Stimulated activated CD8-positive, alpha-beta memory T cell treated with anti-CD3 and anti-CD28 coated beads, Interleukin-2, amount 100 ng/mL, for 1 hour (primary cell): ENCODE measurements at places on chromosomes 5 and 9.

GRCh38 chr9:124110307-124110915, 98.8 kb downstream of the LHX2 start:
- no peak for DNase-seq

- DNase-seq = no peak
These were observed 222.8 kb upstream of the KLF4 start for GRCh38 chr9:107712390-107712789.

GRCh38 chr9:114591849-114592248, 4.3 kb downstream of the ATP6V1G1 start:
- no peak for DNase-seq

DNA sequence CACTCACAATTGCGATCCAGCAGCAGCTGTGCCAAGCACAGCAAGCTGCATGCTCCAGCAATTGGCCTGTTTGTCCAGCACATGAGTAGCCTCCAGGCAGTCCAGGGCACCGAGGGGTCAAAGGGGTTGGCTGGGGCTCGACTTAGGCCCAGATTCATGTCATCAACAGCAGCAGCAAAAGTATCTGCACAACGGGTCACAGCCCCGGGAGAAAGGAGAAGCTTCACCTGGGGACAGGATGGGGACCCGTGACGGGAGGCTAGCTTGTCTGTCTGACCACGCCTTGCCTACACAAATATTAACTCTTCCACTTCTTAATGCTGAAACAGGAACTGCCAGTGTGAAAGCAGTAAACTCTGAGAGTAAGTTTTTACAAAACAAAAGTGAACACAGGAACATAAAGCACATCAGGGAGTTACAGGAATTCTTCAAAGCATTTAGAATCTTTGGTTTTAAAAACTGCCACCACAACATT, 191.2 kb downstream of the PIK3R1 start:
- no peak for DNase-seq

GRCh38 chr5:137669811-137670210, 66.1 kb downstream of the KLHL3 start:
- DNase-seq = no peak

DNA sequence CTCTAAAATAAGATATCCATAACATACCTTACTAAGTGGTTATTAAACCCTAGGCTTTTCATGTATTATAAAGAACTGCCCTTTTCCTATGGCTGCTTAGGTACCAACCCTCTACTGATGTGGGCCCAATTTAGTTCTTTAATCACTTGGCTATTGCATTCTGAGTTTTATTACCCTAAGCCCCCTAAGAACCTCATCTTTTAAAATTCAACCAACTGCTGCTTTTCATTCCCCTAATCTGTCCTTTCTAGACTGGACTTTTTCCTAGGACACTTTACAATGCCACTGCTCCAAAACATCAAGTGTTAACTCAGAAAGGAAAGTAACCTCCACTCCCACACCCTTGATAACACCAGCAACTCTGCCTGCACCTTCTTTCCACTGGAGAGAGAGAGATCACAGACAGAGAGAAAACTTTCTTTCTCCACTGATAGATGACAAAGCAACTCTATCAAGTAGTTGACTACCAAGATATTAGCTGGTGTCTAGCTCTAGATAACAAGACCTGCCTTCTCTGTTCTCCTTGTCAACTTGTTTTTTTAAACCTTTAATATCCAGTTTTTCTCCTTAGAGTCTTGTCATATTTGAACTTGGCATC, 27.3 kb downstream of the ELL2 start:
- DNase-seq = no peak

DNA sequence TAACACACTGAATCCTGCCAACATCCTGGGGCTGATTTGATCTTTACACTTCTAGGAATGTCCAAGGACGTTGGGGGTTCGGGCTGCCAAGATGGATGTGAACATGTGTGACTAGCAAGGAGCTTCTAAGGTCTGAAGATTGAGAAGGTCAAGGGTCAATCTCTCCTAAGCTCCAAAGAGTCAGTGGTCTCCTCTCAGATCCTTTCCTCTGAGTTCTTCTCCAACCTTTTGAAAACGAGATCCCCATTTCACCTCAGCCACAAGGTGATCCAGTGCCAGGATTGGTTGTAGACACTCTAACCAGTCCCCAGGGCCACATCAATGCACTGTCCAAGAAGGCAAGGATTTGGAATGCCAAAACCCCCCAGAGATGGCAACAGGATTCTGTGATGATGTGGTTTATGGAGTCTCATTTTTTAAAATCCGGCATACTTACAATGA, 266.8 kb downstream of the NDUFS4 start:
- DNase-seq = no peak

- DNase-seq = no peak
These were observed 71.2 kb upstream of the GNA14 start for GRCh38 chr9:77719321-77719720.

DNA sequence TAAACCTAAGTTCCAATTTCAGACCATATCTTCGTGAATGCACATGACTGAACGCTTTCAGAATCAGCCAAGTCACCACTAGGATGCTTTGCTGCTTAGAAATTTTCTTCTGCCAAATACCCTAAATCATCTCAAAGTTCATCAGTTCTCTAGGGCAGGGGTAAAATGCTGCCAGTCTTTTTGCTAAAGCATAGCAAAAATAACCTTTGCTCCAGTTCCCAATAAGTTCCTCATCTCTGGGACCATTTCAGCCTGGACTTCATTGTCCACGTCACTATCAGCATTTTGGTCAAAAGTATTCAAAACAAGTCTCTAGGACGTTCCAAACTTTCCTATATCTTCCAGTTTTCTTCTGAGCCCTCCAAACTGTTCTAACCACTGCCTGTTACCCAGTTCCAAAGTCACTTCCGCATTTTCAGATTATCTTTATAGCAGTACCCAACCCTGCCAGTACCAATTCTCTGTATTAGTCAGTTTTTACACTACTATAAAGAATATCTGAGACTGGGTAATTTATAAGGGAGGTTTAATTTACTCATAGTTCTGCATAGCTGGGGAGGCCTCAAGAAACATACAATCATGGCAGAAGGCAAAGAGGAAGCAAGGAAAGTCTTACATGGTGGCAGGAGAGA, 74.8 kb downstream of the NR3C1 start:
- no peak for DNase-seq

- no peak for DNase-seq
These were observed 437 bp upstream of the TRIM41 start for GRCh38 chr5:181222630-181223057.

GRCh38 chr9:131616983-131617604, 71.8 kb downstream of the PRRT1B start:
- no peak for DNase-seq

DNA sequence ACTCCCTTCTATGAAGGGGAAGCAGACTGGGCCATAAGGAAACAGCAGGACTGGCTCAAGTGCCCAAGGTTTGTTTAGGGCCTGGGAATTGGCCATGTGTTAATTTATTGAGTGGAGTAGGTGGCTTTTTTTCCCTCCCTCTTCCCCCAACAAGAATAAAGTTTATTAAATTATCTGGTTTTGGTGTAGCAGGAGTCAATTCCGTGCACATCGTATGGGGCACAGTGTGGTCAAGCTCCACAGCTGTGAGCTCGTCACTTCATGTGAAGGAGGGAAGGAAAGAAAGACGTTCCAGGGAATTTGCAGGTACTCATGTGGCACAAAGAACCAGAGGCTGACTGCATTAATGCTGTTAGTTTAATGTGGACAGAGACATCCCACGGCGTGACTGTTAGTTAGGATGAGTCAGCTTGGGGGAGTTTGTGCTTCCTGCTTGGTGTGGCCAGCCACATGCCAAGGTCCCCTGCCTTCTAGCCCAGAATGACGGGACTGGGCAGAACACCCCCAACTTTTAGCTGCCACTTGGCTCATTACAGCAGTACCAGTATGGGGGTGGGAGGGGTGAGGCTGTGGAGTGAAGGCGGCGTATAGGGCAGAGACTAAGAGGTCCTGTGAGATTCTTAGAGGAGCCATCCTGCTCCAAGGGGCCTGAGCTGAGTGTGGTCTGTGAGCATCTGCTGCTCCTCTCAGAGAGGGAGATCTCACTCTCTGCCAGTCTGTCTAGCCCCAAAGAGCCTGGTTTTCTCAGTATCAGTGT, 33.2 kb downstream of the CSF1R start:
- no peak for DNase-seq

DNA sequence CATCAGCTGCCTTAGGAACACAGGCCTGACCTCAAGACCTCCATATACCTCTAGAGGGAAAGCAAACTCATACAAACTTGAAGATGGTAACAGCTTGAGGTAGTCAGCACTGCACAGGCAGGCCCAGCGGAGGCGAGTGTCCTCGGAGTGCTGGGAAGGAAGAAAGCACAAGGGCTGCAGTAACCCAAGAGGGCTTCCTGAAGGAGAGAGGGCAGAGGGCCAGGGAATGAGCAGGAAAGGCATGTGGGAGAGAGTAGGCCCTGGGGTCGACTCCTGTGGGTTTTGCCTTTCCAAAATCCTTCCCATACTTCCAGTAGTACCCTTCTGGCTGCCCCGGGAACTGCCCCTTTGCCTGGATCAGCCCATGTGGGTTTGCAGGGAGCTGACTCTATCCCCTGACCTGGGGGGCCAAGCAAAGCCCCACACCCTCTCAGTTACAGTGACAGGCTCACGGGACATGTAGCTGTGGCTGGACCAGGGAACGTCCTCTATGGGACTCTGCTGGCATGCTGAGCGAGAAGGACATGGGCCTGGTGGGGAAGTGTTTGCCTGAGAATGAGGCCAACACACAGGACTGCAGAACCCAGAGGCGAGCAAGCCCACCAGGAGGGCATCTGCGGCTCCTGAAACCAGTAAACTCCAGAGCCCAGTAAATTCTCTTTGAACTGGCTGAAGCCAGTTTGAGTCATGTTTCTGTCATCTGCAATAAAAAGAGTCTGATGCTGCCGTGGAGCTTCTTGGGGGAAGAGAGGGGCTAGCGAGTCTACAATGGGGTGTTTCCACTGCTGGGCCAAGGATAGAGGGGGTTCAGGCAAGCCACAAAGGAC, 64.1 kb downstream of the COL23A1 start:
- DNase-seq = no peak

DNA sequence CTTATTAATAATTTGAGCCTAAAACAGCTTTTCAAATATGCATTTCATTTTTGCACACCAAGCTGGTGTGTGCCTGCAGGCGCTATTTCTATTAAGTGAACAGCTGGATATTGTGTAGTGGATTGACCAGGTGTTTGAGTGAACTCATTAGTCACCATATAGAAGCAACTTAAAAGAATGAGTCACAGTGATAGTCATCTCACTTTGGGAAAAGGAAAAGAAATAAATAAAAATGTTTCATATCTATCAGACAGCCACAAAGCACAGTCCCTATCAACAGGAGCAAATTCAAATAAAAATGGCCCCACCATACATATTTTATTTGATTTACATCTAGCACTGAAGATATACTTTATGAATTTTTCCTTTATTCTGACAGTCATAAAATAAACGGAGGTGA, 456.5 kb upstream of the CDH9 start:
- DNase-seq = no peak

DNA sequence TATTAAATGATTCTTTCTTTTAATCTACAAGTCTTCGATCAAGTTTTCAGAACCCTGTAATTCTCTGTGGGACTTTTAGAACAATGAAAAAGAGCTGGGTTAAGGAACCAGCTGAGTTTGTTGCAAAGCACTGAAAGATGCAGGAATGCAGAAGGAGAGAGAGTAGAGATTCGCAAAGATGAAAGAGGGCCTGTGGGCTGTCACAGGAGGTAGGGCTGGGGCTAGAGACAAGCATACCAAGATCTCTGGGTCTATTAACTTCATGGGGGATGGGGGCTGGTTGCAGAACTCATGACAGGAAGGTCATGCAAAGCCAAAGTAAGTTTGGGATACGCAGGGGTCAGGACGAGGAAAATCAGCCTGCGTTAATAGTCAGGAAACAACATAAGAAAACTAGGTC, 81.8 kb downstream of the LURAP1L start:
- DNase-seq = no peak

DNA sequence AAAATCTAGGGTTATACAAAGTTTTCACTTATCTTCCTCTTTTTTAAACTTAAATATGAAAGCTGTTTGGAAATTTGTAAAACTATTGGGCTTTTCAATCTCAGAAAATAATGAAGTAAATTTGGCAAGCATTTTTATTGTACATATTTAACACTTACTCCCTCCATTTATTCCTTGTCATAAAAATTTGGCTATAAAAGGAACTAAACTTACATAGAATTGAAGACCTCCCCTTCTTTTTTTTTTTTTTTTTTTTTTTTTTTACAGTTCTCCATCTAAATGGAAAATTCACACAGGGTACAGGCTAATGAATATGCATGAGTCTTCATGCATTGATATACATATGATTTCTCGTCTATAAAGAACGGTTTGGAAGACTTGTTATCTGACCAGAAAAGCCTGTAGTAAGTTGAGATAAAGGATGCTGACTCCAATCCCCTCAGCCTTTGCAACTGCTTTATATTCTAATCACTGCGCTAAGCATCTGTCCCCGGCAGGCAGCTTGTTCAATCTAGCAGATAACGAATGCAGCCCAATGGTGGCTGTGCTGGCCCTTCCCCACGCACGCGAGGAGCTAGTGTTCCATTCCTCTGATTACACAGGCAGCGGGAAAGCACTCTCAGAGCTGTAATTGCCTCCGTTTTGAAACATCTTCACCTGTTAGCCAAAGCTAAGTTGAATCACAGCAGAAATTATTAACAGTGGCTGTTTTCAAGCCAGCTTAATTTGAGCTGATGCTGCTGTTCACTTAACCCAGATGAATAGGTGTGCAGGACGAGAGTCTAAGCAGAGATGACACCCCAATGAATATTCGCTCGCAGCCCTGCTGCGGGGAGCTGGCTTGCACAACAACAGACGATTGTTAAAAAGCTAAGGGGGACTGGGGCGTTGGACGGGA, 453.8 kb upstream of the ZNF608 start:
- DNase-seq = no peak

- DNase-seq = no peak
These were observed 1.1 kb downstream of the MAMDC2 start for GRCh38 chr9:70044490-70045307.

- DNase-seq = no peak
These were observed 205.7 kb downstream of the AGTPBP1 start for GRCh38 chr9:85536076-85536475.

DNA sequence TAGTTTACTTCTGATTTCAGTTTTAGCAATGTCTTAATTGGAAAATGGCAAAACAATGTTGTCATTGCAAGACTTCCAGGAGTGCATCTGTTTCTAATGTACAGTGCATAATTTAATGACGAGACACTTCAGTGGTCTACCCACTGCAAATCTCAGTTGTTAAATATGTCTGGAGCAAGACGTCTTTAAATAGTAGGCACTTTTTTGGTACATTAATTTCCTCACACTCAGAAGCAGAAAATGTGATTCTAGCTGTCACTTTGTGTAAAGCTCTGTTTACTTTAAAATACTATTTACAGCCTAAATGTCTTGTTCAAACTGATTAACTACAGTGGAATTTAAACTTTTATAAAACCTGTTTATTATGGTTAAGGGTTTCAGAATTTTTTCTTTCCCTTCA, 815.5 kb downstream of the TLE1 start:
- DNase-seq = no peak
